Amygdala (tissue), 56 donors: ENCODE measurements at places on chromosomes 6 and 20.
A peak's percentile ranks its signal among the peaks of the same experiment; 100 is the strongest.

- no peak for DNase-seq
Measured at GRCh38 chr6:47363736-47364135, 54.0 kb upstream of the TNFRSF21 start.

GRCh38 chr20:39516964-39517363 lies 554.8 kb downstream of the DHX35 start:
- DNase-seq, result no peak

GRCh38 chr6:121851056-121851455 lies 415.6 kb downstream of the GJA1 start:
- peak; percentile 22 for DNase-seq

- no peak for DNase-seq
Measured at GRCh38 chr6:13990796-13991195, 66.0 kb downstream of the RNF182 start.

GRCh38 chr6:83597511-83597910 lies 85.2 kb downstream of the PRSS35 start:
- DNase-seq, result no peak

DNA sequence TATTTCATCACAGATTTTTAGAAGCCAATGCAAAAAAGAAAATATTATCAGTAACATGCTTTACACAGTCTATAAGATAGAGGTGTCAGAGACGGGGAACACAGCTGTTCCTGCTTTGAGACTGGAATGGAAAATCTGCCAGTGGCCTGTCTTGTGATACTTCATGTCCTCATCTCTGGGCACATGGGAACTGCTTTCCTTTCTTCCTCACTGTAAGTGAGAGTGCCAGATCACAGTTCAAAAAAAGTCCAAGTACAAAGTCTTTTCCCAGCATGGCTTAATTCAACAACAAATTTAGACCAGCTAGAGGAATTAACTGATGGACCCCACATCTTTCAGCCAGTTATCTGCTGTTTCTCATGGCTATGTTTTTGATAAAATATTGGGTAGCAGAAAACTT lies 490.4 kb downstream of the CDKAL1 start:
- no peak for DNase-seq

DNA sequence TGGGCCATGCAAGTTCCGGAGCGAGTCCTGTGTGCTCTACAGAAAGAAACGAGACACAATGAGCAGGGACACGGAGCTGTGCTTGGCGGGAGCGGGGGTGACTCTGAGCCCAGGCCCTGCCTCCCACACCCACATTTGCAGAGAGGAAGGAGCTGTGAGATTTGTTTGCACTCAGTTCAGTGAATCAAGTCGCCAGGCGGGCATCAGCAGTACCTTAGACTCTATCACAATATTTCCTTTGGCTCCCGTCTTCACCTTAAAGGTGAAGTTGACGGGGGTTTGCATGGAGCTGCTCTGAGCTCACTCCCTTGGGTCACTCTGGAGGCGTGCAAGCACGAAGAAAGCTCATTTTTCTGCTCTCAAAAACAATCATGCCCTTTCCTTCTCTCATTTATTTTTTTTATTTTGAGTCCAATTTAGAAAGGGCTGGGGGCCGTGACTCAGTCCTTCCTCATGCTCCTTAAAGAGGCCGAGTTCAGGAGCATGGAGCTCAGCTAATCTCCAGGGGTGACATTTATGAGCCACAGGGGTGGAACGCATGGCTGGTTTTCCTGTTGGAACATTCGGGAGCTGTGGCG lies 188.2 kb downstream of the NFATC2 start:
- no peak for DNase-seq

DNA sequence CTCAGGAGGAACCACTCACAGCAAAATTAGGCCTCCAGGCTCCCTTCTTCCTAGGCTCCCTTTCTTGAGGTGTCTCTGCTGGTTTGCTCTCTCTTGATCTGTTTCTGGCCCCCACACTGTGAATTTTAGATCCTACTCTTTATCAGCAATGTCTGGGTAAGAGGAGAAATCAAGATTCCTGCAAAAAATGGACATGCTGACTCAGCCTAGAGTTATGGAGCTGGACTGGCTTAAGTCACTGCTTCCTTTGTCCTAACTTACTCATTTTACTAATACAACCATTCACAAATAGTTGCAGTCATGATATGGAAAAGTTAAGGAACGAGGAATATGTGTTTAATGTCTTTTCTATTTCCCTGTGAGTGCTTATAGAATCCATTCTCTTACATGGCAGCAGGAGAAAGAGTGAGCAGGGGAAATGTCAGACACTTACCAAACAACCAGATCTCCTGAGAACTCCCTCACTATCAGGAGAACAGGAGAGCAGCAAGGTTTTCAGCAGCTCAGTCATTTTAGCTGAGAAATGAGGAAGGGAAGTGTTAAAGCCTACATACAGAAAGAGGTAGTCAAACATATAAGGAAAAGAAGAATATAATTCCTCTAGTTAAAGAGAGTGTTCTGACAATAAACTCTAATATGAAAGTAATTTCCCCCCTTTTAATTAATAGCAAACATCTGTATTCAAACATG lies 160.8 kb downstream of the PDE7B start:
- no peak for DNase-seq
